ENCODE measurements at places on chromosomes 2 and 18.

- DNase-seq = no peak
Observed at GRCh38 chr2:132651115-132652045, 18.6 kb downstream of the LYPD1 start.

DNA sequence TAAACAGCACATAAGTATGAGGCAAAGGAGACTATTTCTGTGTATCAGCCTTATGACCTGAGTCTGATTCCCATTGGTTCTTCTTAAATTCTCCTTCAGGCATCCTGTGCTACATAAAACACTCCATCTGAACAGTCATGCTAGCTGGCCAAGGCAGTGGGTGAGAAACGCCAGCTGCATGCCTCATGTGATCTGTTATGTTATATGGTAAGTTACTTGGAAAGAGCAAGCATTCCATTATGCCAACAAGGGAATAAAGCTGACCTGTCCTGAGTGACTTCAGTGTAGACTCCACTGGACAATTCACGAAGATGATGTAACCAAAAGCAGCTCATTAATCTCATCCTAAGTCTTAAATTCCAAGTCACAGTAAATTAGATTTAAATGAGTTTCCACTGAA, 216.5 kb upstream of the FN1 start:
- no peak for DNase-seq

DNA sequence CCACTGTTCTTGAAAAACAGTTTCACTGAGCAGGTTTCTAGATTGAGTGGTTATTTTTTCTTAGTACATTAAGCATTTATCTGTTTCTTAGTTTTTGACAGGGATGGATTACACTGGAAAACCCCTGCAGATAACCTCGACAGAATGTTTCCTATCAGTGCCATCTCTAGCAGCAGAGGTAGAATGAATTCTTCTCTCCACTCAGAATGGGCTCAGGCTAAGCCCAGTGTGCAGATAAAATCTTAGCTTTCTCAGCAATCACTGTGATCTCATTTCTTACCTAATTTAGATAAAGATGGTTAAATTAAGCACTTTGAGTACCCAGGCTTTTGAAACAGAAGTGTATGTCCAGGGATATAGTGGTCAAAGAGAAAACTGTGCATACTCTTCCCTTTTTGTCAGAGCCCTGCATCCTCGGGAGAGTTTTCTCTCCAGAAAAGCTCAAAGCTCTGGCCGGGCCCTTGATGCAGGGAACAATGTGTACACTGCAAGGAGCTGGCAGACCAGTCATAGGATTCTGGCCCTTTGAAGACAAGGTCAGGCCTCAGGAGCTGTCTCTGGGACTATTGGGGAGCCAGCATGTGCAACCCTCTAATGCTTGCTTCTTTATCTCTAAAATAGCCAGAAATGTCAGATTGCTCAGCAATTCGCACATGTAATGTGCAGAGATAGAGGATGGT, 10.6 kb upstream of the AKAIN1 start:
- DNase-seq = no peak

DNA sequence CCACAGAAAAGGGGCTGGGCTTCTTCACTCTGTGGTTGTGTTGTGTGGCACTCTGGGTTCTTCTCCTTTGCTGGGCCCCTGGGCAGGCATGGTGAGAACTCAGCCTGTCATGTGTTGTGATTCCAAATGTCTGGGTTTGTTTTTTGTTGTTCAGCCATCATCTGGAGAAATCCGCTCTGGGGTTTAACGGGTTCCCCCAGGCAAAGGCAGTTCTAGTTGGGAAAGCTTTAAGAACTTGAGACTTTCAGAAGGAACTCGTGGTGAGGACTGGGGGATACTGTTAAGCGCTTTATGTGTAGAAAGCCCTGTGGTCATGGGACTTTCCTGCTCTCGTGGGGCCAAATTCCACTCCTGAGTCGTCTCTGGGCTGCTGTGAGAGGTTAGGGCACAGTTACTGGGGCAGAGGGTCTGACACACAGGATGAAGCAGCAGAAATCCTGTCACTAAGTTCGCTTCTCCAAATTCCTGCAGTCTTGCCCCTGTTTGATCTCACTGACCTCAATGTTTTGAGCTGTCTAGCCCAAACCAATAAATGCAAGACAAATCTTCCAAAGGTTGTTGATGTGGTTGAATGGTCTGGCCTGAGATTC, 87.7 kb downstream of the RAPGEF4 start:
- no peak for DNase-seq

DNA sequence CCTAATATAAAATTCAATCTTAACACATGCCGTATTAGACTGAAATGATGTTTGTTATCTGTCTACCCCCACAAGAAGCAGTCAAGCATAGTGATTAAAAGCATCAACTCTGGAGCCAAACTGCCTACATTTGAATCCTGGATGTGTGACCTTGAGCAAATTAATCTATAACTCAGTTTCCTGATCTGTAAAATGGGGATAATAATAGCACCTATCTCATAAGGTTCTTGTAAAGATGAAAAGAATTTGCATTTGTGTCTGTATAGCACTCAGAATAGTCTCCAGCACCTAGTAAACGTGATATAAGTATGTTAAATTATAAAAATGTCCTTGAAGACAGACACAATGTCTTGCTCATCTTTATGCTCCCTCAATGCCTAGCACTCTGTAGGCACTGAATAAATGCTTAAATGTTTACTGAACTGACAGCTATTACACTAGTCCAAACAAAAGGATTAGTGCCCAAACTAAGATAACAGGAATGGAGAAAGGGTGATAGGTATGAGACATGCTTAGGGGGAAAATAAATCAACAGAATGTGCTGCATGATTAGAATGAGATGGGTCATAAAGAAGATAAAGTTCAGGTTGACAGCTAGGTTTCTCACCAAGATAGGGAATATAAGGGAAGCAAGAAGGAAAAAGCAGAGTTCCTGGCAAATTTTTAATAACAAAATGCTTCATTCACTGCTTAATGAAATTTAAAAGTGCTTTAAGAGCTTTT, 180.6 kb downstream of the ATAD2B start:
- DNase-seq = no peak
